ENCODE measurements at places on chromosomes 4 and X.

DNA sequence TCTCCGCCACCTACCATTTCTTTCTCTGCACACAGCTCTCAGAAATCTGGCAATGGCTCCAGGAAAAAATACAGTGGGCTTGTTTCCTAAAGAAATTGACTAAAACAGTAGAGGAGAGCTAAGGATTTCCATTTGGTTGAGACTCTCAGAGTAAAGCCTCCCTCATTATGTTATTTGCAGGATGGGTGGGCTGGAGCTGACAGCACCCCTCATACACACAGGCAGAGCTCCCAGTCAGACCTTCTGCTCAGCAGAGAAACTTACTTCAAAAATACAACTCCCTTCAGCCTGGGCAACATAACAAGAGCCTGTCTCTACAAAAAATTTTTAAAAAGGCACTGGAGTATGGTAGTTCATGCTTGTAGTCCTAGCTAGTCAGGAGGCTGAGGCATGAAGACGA, 44.9 kb downstream of the ENPEP start:
- no peak for DNase-seq

- no peak for DNase-seq
Measured at GRCh38 chrX:154046940-154047610, 27.4 kb upstream of the IRAK1 start.

- DNase-seq: no peak
Measured at GRCh38 chr4:139808808-139809756, 143.5 kb downstream of the MGST2 start.

DNA sequence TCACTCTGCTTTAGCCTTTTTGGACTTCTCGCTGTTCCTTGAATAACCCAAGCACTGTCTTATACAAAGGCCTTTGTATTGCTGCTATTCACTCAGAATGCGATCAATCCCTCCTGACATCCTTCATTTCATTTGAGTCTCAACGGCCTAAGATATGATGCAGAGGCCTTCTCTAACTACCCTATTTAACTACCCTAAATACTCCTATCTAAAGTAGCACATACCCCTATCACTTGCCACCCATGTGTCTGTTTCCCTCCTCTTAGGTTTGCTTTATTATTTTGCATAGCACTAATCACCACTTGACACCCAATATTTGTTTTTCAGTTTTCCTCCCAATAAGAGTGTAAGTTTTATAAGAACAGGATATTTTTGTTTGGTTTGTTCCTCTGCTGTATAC, 42.3 kb upstream of the ACSL4 start:
- DNase-seq: no peak

DNA sequence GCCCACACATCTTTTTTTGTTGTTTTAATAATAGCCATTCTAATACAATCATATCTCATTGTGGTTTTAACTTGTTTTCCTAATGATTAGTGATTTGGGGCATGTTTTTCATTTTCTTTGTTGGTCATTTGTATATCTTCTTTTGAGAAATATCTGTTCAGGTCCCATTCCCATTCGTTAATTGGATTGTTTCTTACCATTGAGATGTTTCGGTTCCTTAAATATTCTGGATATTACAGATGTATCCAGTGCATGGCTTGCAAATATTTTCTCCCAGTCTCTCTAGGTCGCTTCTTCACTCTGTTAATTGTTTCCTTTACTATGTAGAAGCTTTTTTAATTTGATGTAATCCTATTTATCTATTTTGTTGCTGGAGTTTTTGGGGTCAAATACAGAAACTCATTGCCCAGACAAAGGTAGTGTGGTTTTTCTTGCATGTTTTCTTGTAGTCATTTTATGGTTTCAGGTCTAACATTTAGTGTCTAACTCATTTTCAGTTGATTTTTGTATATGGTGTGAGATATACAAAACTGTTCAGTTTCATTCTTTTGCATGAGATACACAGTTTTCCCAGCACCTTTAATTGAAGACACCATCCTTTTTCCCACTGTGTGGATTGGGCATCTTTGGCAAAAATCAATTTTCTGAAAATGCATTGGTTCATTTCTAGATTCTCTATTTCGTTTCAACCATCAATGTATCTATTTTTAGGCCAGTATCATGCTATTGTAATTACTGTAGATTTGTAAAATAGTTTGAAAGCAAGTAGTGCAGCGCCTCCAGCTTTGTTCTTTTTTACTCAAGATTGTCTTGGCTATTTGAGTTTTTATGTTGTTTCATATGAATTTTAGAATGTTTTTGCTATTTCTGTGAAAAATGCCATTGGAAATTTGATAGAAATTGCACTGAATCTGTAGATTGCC, 195.9 kb downstream of the SCFD2 start:
- DNase-seq: no peak

DNA sequence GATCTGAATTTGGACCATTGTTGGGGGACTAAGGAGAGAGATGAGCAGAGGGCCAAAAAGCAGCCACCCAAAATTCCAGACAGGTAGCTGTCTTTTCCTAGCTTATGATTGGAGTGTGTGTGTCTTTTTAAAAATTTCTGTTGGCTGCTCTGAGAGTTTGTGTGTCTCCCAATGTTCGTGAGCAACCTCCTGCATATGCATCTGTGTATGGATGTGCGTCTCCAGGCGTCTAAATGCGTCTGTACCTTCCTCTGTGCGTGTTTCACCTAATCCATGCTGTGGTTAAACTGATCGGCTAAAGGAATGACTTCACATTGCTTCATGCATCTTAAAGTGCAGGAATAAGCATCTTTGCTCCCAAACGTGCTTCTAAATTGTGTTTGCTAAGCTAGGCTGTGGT, 65.5 kb upstream of the LAS1L start:
- DNase-seq: no peak

DNA sequence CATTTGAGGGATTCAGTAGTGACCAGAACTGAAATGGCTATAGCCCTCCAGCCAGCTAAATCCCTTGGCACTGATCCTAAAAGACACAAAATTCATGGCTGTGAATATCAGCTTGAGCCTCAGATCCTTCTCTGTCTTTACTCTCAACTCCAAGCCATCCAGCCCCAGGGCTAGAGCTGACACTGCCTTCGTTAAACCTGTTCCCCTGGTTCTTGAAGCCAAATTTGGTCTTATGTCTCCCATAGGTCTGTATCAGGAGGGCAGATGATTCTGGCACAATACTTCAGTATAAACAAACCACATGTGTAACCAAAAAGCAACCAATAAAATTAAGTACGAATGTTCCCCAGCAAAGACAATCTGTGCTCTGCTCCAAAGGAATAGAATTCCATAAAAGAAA, 78.0 kb downstream of the ANOS1 start:
- no peak for DNase-seq

DNA sequence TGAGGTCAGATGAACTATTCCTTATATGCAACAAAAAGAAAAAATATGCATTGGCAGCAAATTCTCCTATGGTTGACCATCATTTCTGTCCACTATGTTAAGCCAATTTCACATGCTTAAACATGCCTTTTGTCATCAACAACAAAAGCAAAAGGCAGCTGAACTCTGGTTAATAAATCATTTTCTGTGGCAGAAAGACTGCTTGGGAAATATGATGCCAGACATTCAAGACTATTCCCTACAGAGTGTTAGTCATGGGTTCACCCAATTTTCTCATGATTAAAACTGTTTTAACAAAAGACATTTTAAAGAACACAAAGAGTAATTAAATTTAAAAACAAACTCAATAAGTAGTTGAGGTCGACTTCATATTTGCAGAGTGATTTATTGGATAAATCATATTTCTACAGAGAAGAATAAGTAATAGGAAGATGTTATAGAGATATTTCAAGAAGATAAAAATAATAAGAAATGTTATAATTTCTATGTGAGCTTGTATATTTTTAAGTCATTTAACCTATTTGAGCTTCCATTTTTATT, 890.6 kb downstream of the STPG2 start:
- no peak for DNase-seq

GRCh38 chrX:153554519-153555167, 37.2 kb downstream of the ATP2B3 start:
- peak; percentile 19 for DNase-seq

GRCh38 chrX:15877380-15877779, 22.8 kb upstream of the AP1S2 start:
- DNase-seq: no peak

GRCh38 chrX:154542723-154543424, 3.8 kb downstream of the G6PD start:
- DNase-seq: no peak

- no peak for DNase-seq
Measured at GRCh38 chr4:41477181-41477905, 60.6 kb upstream of the LIMCH1 start.

GRCh38 chr4:2284934-2285612, 23.2 kb upstream of the MXD4 start:
- no peak for DNase-seq

GRCh38 chr4:35252866-35253265, 991.4 kb downstream of the ARAP2 start:
- DNase-seq: no peak

DNA sequence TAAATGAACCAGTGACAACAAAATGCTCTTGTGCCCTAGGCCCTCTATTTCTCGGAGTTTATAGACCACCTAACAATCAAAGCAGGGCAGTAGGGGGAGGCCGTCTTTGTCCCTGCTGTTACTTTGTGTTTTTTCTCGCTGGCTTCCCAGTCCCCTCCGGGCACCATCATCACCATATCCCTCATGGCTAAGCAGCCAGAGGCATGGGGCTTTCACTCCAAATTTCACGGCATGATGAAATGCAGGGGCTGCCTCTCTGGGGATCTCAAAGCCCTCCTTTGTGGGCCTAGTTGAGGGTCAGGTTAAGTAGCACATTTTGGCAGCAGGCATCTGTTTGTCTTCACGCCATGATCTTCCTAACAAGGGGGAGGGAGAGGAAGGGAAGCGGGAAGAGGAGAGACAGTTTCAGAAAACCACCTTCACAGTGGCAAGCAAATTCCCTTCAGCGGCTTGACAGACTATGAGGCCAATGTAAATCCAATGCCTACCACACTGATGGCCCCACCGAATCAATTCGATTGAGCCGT, 91.9 kb downstream of the ANOS1 start:
- DNase-seq: no peak

DNA sequence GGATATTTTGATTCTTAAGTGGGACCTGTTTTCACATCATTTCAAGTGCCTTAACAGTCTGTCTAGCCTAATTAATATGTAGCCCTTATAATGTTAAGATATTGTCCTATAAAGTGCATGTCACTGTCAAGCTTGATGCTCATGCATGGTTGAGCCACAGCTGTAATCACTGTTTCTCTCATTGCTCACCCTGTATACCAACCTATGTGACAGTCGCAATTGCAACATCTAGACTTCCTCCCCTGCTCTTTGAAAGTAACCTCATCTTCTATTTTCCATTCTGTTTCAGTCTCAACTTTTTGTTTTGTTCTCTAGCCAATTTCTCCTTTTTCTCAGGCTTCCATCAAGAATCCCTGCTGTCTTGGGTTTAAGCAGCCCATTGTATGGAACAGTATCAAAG, 24.4 kb upstream of the MSL3 start:
- no peak for DNase-seq

DNA sequence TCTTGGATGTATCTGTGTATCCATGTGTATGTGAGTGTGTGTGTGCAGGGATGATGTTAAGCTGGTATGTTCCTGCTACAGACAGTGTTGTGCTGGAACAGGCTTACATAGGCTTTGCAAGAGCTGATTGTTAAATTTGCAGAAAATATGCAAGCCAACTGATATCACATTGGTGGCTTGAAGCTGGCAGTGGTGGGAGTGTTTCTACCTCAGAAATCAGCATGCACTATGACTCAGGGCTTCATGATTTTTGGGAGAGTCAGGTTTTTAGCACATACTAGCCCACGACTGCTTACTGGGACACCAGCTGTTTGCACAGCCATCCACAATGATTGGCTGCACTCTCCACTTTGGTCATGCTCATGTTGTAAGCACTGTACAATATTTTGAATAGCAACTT, 261.8 kb downstream of the DHX15 start:
- DNase-seq: no peak

- DNase-seq: no peak
Measured at GRCh38 chrX:50115973-50116372, 84.8 kb downstream of the AKAP4 start.

DNA sequence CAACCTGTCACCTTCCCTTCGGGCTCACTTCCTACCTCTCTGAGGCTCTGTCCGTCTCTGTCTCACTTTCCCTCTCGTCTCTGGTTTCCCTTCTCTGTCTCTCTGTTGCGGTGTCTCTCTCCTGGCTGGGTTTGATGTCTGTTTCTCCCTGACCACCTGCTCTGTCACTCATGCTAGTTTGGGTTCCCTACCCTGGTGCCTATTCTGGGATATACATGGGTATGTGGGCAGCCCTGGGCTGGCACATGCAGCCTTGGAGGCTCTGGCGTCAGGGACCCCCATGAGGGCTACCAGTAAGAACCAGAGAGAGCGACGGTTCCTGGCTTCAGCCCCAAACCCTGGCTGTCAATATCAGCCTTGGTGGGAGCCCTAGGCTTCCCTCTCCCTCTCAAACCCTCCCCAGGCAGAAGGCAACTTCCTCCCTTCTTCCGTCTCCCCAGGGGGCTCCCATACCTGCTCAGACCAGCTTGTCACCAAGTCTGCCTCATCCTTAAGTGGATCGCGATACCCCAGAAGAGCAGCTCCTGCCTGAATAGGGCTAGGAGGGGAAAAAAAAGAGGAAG, 314 bp downstream of the DNASE1L1 start:
- no peak for DNase-seq

GRCh38 chrX:15598026-15598425, 2.7 kb downstream of the ACE2 start:
- DNase-seq: no peak

- no peak for DNase-seq
Measured at GRCh38 chr4:87427518-87427868, 5.1 kb downstream of the NUDT9 start.

DNA sequence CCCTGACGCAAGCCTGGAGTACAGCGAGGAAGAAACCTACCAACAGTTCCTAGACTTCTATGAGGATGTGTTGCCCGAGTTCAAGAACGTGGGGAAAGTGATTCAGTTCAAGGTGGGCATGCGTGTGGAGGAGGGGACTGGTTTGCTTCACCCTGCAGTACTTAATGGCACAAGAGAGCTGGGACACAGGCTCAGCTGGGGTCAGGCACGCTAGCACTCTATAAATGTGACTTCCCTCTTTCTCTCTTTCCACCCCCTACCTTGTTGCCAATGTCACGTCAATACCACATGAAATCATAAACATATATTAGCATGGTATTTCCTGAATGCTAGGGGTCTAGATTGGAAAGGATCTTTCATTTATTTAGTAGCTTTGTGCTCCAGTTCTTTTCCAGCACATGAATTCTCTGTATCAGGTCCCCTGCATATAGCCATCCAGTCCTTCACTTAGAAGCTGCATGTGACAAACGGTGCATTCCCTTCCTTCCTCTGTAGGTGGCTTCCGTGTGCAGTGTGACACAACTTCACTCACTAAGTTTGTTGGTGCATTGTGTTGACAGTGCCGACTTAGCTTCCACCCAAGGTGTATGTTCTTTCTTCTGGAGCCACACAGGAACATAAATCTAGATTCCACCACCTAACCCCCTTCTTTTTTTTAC, 25.6 kb downstream of the ZRSR2 start:
- DNase-seq: no peak

GRCh38 chr4:75031775-75032174, 98.9 kb downstream of the PARM1 start:
- DNase-seq: no peak

GRCh38 chrX:106935175-106935574, 15.0 kb downstream of the CLDN2 start:
- DNase-seq: no peak

- no peak for DNase-seq
Measured at GRCh38 chrX:45774961-45775360, 574.3 kb upstream of the DIPK2B start.
